SW480 (cell line): ENCODE measurements at places on chromosomes 16 and 17.
A peak's percentile ranks its signal among the peaks of the same experiment; 100 is the strongest.

- no peak for DNase-seq
Observed at GRCh38 chr16:19808061-19808641, 76.5 kb downstream of the GPRC5B start.

GRCh38 chr17:46976626-46977270, 2.3 kb downstream of the RPRML start:
- peak; percentile 42 for DNase-seq

DNA sequence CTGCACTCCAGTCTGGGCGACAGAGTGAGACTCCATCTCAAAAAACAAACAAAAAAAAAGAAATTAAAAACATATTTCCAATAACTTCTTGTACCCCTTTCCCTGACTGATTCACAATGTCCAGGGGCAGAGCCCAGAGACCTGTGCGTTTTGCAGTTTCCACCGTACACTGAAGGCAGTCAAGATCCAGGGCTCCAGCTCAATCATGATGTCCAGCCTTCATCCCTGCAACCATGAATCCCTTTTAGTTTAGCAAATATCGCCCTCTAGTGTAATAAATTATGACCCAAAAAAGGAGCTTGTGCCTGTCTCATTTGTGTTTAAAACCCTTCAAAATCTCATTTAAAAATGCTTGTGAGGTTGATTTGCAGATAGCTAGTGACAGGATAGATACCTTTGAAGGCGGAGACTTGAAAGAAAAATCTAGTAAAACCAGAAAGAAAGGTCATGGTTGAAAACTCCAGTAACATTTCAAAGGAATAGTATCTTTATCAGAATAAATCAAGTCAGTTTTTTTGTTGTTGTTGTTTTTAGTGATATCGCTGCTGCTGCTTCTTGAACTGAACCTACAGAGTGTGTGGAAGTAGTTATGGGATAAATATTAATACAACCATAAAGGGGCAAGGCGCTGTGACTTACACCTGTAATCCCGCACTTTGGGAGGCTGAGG, 3.7 kb upstream of the ERN1 start:
- DNase-seq: peak; percentile 81

- no peak for DNase-seq
Observed at GRCh38 chr16:50209546-50210265, 56.6 kb downstream of the TENT4B start.

GRCh38 chr17:47718634-47719405, 14.2 kb upstream of the TBX21 start:
- DNase-seq: no peak

DNA sequence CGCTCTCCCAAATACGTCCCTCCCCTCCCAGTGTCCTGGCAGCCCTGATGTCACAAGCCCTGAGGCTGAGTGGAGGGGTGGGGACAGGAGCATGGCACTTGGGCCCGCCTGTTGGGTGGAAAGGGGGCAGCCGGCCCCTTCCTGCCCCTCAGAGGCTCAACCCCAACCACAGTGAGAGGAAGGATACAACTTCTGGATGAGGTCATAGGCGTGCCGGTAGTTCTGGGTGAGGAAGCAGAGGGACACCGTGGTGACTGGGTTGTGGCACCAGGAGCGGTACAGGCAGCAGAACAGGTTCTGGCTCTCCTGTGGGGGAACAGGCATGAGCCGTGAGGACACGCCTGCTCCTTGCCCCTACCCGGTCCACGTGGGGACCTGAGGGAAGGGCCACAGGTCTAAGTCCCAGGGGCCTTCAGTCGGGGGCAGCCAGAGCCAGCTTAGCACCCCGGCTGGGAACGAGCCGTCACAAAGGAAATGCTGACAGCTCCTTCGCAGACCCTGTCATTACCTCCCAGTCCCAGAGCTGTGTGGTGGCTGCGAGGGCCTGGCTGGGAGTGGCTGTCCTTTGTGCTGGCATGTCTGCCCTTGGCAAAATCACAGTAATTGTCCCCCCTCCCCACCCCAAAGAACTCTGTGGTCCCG, 11.2 kb upstream of the MTSS2 start:
- DNase-seq: no peak

DNA sequence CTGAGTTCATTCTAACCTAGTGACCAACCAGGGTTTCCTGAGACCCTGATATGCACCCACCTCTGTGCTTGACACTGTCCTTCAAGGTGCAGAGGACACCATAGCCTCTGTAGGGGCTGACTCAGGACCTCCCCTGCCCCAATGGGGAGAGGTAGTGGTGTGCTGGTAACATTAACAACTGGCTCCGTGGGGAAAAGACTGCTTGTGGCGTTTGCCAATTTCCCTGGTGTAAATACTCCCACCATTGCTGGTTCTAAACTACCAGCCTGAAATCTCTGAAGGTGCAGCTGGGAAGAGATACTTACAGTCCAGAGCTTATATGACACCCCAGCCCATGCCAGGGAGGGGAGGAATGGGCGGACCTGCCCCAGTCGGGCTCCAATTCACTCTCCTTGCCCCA, 54.9 kb downstream of the ENGASE start:
- no peak for DNase-seq

- no peak for DNase-seq
Observed at GRCh38 chr17:4582691-4583090, 1.6 kb upstream of the SMTNL2 start.

GRCh38 chr16:89358030-89359005, 132.0 kb downstream of the ANKRD11 start:
- DNase-seq: no peak

GRCh38 chr17:50072130-50072529, 16.2 kb downstream of the ITGA3 start:
- no peak for DNase-seq

GRCh38 chr16:88968589-88969280, 8.3 kb downstream of the CBFA2T3 start:
- DNase-seq: no peak

- DNase-seq: no peak
Observed at GRCh38 chr16:83271970-83272575, 535.7 kb upstream of the HSBP1 start.

DNA sequence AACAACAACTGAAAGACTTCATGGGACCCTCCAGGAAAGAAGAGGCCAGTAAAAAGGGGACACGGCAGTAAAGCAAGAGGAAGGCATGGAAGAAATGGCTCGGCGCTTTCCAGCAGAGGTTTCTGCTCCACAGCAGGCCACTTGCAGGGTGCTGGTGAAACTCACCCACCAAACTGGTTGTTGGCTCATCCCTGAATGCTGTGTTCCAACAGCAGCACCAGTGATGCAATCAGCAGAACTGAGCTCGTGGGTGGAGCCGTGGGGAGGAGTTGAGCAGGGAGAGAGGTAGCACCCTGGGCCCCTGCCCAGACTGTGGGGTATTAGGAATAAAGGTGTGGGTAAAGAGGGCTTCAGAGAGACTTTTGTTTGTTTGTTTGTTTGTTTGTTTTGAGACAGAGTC, 62.8 kb upstream of the ADCY9 start:
- DNase-seq: no peak

DNA sequence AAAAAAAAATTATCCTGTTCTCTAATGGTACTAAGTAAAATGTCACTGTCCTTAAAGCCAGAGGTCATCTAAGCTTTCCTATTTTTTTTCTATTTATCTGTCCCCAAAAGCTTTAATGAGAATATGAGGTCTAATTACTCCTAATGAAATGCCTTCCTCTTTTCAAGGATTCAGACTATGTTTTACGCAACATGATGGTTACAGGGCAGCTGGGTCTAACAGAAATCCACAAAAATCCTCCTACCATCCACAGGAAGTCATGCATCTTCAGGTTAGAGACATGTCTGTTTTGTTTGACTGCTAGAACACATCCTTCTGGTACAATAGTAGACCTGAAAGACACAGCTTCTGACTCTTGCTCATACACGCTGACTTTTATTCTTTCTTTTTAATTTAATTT, 29.7 kb upstream of the NSRP1 start:
- no peak for DNase-seq

- no peak for DNase-seq
Observed at GRCh38 chr16:4093495-4094126, 22.6 kb downstream of the ADCY9 start.

- no peak for DNase-seq
Observed at GRCh38 chr17:72538901-72539352, 418.1 kb downstream of the SOX9 start.

GRCh38 chr17:18257982-18258355, 569 bp downstream of the FLII start:
- peak; percentile 72 for DNase-seq

- DNase-seq: no peak
Observed at GRCh38 chr16:10907757-10908045, 30.7 kb downstream of the CIITA start.

DNA sequence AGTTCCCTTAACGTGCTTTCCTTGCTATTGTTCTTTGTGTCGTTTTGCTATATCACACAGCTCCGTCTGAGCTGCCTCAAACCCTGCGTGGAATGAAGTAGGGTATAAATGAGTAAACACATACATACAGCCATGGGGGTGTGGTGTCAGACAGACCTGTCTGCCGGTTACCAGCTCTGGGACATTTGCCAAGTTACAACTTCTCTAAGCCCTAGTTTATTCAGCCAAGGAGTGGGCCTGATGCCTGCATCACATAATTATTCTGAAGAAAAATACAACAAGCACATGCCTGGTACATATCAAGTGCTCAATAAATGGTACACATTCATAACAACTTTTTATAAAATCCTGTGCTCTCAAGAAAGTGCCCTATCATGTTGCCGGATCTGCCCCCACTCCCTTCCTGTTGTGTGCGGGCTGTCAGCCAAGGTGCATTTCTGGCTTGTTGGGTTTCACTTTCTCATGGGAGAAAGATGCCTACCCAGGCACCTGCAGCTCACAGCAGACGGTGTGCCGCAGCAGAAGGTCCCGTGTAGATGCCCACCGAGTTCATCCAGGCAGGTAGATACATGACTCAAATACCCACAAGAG, 30.5 kb downstream of the SMPD3 start:
- peak; percentile 17 for DNase-seq

DNA sequence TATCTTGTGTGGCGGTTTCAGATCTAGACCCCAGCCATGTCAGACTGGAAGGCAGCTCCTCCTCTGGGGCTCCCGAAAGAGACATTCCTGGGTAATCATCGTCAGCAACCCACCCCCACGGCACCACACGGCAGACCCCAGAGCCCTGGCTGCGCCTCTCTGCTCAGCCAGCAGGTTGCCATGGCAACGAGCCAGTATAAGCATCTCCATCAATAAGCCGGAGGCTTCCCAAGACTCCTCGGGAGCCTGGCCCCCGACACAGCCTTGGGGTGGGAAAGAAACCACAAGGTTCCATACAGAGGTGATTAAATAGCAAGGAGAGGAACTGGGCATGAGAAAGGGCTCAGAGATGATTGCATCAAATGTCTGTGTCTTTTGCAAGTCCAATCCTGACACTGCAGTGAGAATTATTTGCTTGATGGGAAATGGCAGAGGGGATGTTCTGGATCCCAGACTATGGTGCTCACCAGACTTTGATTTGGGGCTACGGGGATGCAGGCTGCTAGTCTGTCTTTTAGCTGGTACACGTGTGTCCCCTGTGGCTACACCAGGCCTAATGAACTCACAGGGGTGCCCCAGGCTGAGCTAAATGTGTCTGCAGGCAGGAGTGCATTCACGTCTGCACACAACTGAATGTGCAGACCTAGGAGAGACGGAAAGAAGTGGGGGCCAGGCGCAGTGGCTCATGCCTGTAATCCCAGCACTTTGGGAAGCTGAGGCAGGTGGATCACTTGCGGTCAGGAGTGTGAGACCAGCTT, 320.5 kb upstream of the TNRC6C start:
- no peak for DNase-seq

DNA sequence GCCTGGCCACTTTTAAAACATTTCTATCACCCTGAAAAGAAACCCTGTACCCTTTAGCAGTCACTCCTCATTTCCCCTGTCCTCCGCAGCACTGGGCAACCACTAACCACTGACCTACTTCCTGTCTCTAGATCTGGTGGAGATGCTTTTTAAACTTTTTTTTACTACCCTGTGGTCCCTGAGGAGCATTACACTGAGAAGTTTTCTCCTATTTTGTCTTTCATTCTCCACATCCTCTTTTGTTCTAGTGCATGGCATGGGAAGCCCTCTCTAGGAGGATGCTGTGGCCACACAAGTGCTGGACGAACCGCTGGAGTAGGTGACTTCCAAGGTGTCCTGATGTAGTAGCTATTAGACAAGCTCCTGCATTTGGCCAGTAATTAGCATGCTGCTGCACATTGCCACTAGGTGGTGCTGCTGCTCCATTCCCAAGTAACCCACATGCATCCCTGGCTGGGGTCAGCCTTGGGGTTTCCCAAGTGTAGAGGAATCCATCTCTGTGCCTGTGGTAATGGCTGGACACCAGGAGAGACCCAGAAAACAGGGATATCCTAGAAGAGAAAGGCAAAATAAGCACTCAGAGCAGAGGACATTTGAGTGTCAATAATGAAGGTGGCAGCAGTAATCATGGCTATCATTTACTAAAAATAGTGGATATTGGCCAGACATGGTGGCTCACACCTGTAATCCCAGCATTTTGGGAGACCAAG, 143.8 kb upstream of the CRHR1 start:
- peak; percentile 71 for DNase-seq

GRCh38 chr17:48392857-48393256, 37.2 kb downstream of the SKAP1 start:
- DNase-seq: no peak

DNA sequence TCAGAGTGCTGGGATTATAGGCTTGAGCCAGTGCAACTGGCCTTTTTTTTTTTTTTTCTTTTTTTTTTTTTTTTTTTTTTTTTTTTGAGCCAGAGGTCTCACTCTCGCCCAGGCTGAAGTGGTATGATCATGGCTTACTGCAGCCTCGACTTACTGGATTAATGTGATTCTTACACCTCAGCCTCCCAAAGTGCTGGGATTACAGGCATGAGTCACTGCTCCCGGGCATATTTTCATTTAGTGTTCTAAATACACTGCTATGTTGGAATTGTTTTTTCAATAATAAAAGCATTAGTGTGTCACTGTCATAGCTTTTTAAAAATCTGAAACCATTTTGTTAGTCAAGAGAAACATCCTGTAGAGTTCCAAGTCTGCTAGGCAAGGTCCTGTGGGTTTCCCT, 40.3 kb downstream of the NDE1 start:
- no peak for DNase-seq

- DNase-seq: peak; percentile 85
Observed at GRCh38 chr16:28984619-28985135, at the start of gene LAT. Gene LAT (plus strand): TSS chr16:28985052. CDS start chr16:28985418, 366 bp downstream.

- peak; percentile 72 for DNase-seq
Observed at GRCh38 chr16:55021595-55022475, 91.2 kb downstream of the IRX5 start.

- DNase-seq: peak; percentile 97
Observed at GRCh38 chr16:50520451-50521245, 27.5 kb upstream of the NKD1 start.

DNA sequence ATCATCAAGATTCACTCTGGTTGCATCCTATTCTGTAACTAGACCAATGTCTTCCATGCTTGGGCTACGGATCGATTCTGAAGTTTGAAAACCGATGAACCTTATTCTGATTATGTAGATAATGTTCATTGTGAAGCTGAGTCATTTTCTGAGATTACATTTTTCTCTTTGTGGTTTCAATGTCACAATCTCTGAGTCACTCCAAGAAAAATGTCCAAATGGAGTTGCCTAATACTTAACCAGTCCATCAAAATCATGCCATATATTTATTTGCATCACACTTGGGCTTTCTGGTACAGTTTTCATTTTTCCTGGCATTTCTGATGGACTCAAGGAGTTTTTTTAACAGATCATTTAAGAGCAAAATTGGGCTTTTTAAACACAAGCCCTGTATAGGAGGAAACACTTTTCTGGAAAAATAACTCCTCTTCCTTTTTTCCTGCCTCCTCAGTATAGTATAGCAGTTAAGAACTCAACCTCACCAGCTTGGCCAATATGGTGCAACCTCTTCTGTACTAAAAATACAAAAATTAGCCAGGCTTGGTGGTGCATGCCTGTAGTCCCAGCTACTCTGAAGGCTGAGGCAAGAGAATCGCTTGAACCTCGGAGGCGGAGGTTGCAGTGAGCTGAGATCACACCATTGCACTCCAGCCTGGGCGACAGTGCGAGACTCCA, 17.5 kb downstream of the CACNG3 start:
- peak; percentile 26 for DNase-seq
